Natural killer cell (primary cell): ENCODE measurements at places on chromosomes 12 and 14. TPM values are rescaled to one million over a fixed set of nuclear protein-coding genes. Genes with fewer than 3 reads are reported as not detected.

HCAR1 gene
- total RNA-seq, result 0.15 TPM

DNA sequence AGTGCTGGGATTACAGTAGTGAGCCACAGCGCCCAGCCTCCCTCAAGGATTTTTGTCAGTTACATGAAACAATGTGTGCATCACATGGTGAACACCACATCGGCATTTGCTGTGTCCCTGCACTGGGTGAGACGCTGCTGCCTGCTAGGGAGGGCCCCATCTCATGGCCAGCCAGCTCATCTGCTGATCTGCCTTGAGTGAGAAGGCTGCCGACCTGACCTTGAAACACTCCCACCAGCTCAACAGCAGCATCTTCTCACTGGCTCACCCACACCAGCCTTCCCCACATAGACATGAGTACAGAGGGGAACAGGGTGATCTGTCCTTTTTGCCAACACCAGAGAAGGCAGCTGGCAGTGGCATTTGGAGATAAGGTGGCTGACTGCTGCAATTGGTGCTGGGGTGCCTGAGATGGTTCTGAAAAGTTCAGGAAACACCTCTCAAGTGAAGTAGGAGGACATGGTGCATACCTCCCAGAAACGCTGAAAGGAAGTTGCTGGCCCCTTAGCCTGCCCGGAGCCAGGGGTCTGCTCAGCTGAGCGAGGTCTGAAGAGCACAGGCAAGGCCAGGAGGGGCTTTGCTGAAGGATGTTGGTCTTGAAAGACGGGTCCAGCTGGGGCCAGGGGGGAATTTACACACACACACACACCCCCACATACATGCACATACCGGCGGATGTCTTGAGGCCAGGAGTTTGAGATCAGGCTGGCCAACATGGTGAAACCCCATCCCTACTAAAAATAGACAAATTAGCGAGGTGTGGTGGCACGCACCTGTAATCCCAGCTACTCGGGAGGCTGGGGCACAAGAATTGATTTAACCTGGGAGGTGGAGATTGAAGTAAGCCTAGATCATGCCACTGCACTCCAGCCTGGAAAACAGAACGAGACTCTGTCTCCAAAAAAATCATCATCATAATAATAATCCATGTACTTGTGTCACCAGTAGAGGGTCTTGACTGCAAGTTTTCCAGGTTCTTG is 14.3 kb upstream of the PPP1R13B start:
- DNase-seq, result no peak

DNA sequence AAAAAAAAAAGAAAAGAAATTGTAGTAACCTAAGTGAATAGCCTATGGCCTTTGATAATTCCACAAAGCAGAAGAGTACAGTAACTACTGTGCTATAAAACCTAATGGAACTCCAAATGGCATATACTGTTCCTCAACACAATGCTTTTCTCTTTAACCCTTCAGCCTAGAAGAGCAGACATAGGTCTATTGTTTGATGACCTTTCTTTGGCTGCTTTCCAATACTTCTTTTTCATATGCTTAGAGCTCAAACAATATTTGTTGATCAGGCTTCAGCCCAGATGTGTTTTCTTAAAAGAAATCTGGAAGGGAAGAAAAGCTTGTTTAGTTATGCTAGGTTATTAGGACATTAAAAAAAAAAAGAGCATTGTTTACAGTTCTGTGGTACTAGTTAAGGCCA is 116.4 kb downstream of the NTN4 start:
- DNase-seq, result no peak

CAPZA3 gene
- total RNA-seq, result not detected

LRRC10 gene
- not detected for total RNA-seq

DNA sequence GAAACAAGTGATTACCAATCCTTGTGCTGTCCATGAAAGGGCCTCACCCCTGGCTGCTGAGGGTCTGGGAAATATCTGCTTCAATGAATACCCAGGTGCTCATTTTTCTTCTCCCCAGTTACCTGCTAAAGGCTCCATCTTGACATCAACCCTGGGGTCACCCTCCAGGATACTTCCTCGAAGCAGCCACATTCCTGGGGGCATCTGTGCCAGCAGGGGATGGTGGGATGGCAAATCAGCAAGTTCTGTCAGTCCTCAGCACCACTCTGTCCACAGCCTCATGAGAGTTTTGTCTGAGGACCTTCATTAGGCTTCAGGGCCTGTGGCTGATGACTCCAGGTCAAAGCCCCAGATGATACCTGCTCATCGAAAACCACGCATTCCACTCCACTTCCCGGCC is 124.8 kb downstream of the ZFP36L1 start:
- no peak for DNase-seq
